T-helper 1 cell treated with Interleukin-12 subunit alpha and Interleukin-12 subunit beta and Interleukin-4 antibody, amounts not matched to agents 30 ng/mL and 1 ng/mL, for 36 hours (primary cell): ENCODE measurements at places on chromosomes 12 and 14. TPM values are rescaled to one million over a fixed set of nuclear protein-coding genes. Genes with fewer than 3 reads are reported as not detected.

The KRT79 gene
- not detected in 2 replicates for total RNA-seq

The TRIAP1 gene
- 41.4 and 41.5 TPM in 2 replicates for total RNA-seq

The ZNF385A gene
- 0.66 and 1.2 TPM in 2 replicates for total RNA-seq

The LRRK2 gene
- not detected in 2 replicates for total RNA-seq

The RPGRIP1 gene
- total RNA-seq: not detected in 2 replicates

The ARHGDIB gene
- total RNA-seq: 1,194 and 1,202 TPM in 2 replicates

The CCDC196 gene
- total RNA-seq: not detected in 2 replicates

The LRRC10 gene
- total RNA-seq: not detected in 2 replicates

The RBP5 gene
- total RNA-seq: 0.27 TPM in 1 of 2 replicates, not detected in the other

The TEX22 gene
- total RNA-seq: 4.3 and 4.5 TPM in 2 replicates
